ENCODE measurements at places on chromosomes 5 and 9. TPM values are rescaled to one million over a fixed set of nuclear protein-coding genes. Genes with fewer than 3 reads are reported as not detected.

Gene RNF183
- not detected for total RNA-seq

Gene PTBP3
- 48.6 TPM for total RNA-seq

Gene DOLK
- total RNA-seq = 16.6 TPM

Gene GARIN3
- total RNA-seq = not detected

GRCh38 chr5:1468247-1468612 lies 23.0 kb upstream of the SLC6A3 start:
- DNase-seq = peak; percentile 82

DNA sequence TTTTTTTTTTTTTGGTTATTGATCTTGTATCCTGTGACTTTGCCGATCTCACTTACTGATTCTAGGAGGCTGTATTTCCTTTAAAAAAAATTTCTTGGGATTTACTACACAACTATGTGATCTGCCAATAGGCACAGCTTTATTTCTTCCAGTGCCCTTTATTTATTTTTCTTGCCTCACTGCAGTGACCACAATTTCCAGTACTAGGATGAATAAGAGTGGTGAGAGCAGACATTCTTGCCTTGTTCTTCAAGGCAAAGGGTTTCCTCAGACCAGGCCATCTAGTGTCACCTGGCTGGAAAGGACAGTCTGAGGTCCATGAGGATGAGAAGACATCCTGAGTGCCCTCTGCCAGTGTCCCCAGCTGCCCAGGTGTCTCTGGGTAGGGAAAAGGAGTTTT lies 265.4 kb downstream of the SPOCK1 start:
- no peak for DNase-seq

- DNase-seq = no peak
These were observed 77.6 kb downstream of the LIFR start for GRCh38 chr5:38478878-38479277.

- DNase-seq = peak; percentile 33
These were observed 93.0 kb downstream of the PHF2 start for GRCh38 chr9:93669116-93669957.

DNA sequence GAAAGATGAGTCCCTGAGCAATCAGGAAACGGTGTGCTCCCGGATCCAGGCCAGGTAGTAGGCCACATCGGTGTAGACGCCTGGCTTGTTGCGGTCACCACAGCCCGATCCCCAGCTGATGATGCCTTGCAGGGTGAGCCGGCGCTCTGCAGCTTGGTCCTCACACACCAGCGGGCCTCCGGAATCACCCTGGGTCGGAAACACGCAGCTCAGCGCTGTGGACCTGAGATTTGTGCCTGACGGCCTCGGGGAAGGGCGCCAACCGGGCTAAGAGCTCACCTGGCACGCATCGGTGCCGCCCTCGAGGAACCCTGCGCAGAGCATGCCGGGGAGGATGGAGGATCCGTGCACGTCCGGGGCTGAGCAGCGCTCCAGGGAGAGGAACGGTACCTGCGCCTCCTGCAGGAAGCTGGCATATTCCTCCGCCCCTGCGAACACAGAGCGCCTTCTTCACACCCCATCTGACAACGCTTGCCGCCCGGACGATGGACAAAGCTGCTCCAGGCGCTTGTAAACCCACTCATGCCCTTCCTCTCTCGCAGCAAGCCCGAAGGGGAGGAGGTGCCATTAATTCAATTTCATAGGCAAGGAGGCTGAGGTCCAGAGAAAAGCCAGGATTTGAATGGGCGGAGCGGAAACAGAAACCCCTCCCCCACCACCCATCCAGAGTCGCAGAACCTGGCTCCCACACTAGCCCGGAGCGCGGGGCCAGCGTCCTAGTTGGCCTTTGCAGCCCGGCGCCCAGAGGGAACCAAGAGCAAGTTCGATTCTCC lies 2.0 kb upstream of the PFN3 start:
- peak; percentile 82 for DNase-seq

GRCh38 chr9:79565245-79565644 lies 6.5 kb upstream of the TLE4 start:
- DNase-seq = no peak

DNA sequence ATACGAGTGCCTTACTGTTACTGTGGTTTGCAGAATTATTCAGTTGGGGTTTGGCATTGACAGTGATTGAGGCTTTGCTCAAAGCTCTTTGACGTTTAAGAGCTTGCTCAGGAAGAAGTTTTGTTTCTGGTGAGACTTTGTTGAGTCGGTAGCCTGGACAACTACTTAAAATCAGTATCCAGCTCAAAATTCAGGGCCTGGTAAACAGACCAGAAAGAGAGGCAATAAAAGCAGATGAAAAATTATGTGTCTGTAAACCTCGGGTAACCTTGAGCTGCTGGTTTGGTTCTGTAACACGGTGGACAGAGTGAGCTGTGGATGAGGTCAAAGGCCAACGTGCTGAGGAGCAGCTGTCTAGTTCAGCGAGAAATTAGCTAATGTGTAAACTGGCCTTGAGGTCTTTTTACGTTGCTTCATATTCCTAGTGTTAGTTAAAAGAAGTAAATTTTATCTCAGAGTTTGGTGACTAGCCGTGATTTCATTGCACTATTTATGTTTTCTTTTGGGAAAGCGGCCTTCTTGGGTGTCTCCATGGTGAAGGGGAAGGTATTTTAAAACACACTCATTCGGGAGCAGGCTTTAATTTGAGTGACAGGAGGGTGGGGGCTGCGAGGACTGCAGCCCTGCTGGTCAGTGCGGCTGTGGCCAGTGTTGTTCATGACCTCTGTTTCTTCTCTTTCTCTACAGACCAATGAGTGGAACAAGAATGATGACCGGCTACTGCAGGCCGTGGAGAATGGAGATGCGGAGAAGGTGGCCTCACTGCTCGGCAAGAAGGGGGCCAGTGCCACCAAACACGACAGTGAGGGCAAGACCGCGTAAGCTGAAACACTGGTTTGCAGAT lies 82.0 kb upstream of the TTC23L start:
- peak; percentile 21 for DNase-seq

All from glutamatergic neuron (in vitro differentiated cells).